Left renal cortex interstitium (tissue), 4 donors: ENCODE measurements at places on chromosomes 1 and 21. TPM values are rescaled to one million over a fixed set of nuclear protein-coding genes. Genes with fewer than 3 reads are reported as not detected.

DNA sequence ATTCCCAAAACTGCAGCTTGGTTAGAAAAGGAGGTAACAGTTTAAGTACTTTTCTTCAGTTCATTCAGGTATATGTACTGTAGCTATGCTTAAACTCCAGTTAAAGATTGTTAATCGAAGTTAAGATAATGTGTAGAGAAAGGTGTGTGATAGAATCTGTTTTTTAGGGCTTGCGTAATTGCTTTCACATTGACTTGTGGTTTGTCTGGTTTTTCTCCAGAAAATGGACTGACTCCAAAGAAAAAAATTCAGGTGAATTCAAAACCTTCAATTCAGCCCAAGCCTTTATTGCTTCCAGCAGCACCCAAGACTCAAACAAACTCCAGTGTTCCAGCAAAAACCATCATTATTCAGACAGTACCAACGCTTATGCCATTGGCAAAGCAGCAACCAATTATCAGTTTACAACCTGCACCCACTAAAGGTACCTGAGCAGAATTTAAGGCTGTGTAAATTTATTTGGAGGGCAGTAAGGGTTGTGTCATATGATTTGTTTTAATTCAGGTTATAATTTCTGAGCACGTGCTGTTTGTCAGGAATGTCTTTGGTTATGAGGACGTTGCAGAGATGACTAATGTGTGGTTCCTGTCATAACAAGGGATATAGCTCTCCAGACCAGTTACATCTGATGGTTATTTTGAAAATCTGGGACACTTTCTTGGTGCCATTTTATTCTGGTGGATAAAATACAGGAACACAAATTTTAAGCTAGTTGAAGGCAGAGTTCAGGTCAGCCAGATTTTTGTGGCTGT is 26.0 kb downstream of the ATF6 start:
- no peak for DNase-seq

DNA sequence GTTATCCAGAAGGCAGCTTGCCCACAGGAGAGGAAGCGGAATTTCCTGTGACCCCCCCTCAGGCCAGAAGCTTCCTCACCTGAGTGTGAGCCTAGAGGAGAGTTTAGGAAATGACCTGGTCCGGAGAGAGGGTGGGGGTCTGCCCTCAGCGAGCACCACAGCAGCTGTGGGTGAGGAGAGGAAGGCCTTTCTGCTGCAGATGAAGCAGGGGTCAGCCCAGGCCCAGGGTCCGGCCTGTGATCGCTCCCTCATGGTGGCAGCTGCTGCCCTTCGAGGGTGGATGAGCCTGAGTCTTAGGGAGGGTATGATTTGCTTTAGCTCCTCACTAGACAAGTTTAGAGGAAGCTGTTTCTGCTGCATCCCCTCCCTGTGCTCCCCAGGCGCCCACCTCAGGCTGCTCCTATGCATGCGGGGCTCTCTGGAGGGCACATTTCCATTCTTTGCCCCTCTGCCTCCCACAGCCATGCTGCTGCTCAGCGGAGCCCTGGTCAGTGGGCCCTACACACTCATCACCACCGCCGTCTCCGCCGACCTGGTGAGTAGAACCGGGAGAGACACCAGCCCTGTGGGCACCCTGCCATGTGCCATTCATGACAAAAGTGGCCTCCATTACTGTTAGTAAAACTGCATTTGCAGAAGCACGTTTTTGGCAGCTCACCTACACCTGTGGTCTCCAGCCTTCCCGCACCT is 53.0 kb downstream of the SLC37A1 start:
- no peak for DNase-seq

DNA sequence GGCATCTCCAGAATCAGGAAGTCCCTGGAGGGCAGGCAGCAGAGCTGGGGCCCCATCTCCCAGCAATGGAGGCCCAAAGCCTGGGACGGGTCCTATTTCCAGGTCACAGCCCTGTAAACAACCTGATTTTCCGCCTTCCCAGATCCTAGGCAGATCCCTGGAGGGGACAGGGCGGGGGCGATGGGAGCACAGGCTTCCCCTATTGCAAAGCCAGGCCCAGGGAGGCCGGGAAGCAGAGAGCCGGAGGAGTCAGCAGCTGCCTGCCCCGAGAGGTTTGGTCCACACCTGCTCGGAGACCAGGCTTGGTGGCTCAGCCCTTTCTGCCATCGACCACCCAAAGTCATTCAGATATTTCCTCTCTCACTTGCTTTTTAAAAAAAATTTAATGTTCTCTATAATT is 29.2 kb downstream of the CASZ1 start:
- DNase-seq: no peak

GRCh38 chr1:1462318-1462966 is 9.1 kb upstream of the ATAD3B start:
- no peak for DNase-seq

GRCh38 chr1:239765163-239765562 is 326.5 kb upstream of the FMN2 start:
- DNase-seq: no peak

DNA sequence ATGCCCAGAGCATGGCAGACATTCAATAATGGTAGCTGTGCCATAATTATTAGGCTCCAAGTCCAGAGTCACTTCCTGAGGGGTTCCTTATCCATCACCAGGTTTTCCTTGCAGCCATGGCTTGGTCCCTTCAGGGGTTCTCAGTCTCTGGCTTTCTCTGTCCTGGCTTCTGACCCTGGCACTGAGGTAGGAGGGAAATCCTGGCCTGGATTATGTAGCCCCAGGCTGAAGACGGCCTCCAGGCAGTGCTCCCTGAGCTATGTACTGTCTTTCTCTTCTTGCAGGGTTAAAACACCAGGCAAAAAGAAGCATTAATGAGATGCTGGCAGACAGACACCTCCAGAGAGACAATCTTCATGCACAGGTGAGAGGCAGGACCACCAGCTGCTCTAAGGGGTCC is 9.5 kb upstream of the PADI3 start:
- DNase-seq: peak; percentile 86

GRCh38 chr1:212944229-212944901 is 6.0 kb upstream of the VASH2 start:
- DNase-seq: no peak

GRCh38 chr1:218323568-218324225 is 21.4 kb upstream of the TGFB2 start:
- DNase-seq: no peak

DNA sequence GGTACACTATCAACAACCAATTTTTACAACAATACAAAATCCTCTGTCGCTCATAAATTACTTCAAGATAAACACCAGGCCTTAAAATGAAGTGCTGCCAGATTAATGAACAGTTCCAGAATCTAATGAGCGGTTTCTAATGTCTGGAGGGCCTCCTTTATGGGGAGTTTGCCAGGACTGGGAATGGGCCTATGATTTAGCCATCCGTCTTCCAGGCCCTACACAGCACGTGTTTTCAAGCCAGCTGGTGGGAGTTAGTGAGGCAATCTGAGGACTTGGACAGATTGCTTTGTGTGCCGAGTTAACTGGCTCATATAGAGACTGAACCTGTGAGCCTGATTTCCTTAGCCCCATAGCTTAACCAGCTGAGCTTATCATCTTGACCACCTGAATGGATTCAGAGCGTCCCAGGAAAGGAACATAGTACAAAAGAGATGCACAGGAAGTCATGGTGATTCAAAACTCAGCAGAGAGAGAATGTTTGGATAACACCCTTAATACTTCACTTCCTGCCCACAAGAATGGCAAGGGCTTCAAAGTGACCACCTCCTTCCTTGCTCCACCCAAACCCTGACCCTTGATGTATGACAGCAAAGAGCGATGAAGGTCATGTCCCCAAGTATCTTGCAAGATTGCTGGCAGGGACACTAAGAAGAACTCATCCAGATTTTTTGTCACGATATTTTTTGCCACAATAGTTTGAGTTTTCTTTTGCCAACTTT is 143.5 kb downstream of the SLC30A10 start:
- no peak for DNase-seq

- peak; percentile 48 for DNase-seq
These were observed 13.5 kb upstream of the ACBD6 start for GRCh38 chr1:180515857-180516388.

GRCh38 chr1:32538887-32539583 is at the start of gene ZBTB8A:
Gene ZBTB8A (plus strand): TSS chr1:32539427. CDS start chr1:32592932, 53,505 bp downstream.
- peak; percentile 63 for DNase-seq

DNA sequence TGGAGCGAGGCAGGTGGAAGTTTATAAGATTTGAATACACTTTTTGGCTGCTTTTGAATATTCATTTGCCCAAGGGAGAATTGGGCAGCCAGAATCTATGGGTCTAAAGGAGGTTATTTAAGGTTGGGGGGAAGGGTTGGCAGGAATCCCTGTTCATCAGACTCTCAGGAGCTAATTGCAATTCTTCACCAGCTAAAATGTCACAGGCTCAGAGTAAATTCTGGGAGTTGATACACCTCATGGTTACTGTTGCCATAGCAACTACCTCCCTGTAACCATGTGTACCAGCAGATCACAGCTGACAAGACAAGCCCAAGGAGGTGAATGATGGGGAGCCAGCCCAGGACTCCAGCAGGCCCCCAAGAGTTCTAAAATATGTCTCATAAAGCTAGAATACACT is 75.5 kb downstream of the CAMK2N1 start:
- DNase-seq: no peak

GRCh38 chr1:150008699-150009098 is 1.8 kb downstream of the OTUD7B start:
- DNase-seq: no peak

DNA sequence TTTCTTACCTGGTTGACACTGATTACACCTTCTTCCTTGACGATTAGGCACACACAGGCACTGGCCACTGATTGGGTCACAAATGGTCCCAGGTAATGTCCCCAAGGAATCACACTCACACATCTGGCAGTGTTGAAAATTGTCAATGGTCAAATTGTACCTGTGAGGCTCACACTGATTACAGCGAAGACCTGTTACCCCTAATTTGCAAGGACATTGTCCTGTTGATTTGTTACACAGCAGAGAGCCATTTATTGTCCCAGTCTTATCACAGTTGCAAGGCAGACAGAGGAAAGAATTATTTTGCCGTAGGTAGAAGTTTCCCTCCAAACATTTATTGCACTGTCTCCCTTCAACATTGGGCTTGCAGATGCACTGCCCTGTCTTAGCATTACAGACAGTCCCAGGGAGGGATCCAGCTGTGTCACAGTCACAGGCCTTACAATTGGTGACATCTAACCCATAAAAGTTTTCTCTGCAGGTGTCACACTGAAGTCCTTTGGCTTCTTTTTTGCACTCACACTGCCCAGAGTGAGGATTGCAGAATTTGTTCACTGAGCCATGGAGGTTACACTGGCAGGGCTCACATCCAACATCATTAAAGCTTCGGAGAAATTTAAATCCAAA is 176.6 kb downstream of the USH2A start:
- DNase-seq: no peak

- no peak for DNase-seq
These were observed 2206.0 kb downstream of the MRPL39 start for GRCh38 chr21:23401278-23401677.

- DNase-seq: no peak
These were observed 117.4 kb upstream of the RAB3GAP2 start for GRCh38 chr1:220389634-220390033.

GRCh38 chr1:81174811-81175476 is 625.8 kb upstream of the ADGRL2 start:
- DNase-seq: no peak

GRCh38 chr1:19311503-19311930 is 427 bp downstream of the AKR7A2 start:
- DNase-seq: no peak

DNA sequence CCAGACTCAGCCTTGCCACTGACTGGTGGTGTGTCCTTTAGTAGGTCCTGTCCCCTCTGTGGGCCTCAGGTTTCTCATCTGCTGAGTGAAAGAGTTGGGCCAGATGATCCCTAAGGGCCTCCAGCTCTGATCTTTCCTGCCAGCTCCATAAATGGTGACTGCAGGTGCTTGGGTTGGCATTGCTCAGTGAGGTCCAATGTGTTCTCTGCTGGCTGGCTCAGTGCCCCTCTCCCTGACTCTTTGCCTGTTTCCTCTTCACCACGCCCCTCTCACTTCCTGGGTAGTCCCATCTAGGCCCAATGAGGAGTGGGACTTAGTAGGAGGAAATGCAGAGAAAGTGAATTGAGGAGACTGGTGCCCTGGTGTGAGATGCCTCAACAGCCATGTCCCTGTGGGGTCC is 36.6 kb downstream of the UBE2T start:
- no peak for DNase-seq

GRCh38 chr1:214031267-214031650 is 43.5 kb downstream of the PROX1 start:
- DNase-seq: no peak

DNA sequence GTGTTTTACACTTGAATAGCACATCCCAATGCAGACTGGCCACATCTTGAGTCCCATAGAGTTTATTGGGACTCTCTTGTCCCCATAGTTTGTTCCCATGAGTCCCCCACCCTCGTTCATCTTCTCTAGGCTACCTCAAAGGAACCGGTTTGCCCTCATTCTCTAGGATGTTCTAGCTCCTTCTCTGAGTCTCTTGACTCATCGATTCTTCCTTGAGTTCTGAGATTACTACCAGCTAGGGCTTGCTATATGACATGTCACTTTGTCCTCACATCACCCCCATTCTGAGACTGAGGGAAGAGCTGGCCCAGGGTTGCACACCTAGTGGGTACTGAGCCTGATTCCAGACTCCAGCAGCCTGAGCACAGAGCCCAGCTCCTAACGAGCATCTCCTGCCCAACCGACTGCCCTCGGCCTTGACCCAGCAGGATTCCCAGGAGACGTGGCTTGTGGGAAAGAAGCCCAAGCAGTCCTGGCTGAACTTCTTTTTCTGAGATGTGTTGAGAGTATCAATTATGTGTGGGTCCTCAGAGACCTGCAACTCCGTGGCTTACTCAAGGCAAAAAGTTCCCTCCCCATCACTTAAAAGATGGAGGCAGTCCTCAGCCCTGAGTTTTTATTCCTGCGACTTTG is 42.0 kb downstream of the TMEM51 start:
- no peak for DNase-seq

- no peak for DNase-seq
These were observed 84.1 kb upstream of the COX20 start for GRCh38 chr1:244751271-244751895.

DNA sequence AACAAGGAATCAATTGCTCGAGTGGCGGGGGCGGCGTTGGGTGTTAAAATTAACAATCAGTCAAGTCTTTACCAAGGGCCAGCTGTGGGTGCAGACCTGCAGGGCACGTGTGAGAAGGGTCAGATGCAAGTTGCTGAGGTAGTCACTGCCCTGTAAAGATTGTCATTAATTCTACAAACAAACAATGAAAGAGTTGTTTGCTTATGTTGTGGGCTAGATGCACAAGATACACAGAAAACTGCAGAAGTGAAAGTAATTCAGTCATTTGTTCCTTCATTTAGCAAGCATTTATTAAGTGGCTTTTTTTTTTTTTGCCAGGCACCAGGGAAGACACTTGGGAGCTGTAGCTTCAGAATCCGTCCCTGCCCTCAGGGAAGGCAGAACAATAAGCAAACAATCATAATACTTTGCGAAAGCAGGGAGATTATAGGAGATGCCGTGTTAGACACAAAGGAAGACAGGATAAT is 79.5 kb downstream of the NR5A2 start:
- DNase-seq: no peak

The RYR2 gene
- 1.4 TPM for polyA plus RNA-seq

The KCNJ9 gene
- 0.10 TPM for polyA plus RNA-seq

The CACNA1S gene
- polyA plus RNA-seq: 0.57 TPM

The FHL3 gene
- 29.7 TPM for polyA plus RNA-seq

The DFFA gene
- 46.2 TPM for polyA plus RNA-seq

The NGF gene
- 1.6 TPM for polyA plus RNA-seq

The FAM151A gene
- 38.9 TPM for polyA plus RNA-seq

The RCAN1 gene
- polyA plus RNA-seq: 30.5 TPM

The BGLAP gene
- polyA plus RNA-seq: 1.6 TPM

The FAM163A gene
- polyA plus RNA-seq: 0.68 TPM
